ENCODE measurements at places on chromosomes 2 and 18.

- DNase-seq: peak; percentile 32
These were observed 108.8 kb downstream of the SLC4A3 start for GRCh38 chr2:219736209-219736608.

- DNase-seq: no peak
These were observed 37.5 kb upstream of the ZNF385B start for GRCh38 chr2:179898873-179899272.

- DNase-seq: no peak
These were observed 73.5 kb downstream of the ZCCHC2 start for GRCh38 chr18:62596145-62597005.

DNA sequence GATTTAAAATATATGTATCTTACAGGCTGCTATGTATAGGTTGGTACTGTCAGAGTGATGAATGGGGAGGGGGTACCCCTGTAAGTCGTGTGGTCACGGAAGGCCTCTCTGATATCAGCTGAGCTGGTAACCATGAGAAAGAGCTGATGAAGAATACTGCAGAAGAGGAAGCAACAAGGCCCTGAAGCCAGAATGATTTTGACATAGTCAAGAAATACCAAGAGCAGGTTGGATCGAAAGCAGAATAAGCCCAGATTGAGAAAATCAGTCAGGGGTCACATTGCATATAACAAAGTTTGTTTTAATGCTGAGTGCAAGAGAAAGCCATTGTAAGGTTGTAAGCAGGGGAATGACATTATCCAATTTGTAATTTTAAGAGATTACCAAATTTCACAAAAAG, 57.3 kb downstream of the UNC50 start:
- DNase-seq: no peak

DNA sequence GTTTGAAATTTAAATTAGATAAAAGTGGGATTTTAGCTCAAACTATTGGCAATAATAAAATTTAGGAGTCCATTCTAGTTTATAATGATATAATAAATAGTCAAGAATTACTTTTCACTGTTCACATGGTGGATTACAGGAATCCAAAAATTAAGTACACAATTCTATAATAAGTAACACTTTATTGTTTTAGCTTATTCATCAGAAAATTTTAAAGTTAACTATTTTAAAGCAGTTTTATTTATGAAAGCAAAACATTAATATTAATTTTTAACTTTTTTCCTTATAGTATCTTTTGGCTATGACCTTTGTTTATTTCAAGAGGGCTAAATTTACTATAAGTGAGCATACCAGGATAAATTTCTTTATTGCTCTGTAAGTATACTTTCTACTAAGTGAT, 11.4 kb downstream of the SPDYA start:
- DNase-seq: no peak

Measured in BJ (cell line).